ENCODE measurements at places on chromosomes 4 and X.

GRCh38 chrX:122546269-122546668 lies 637.8 kb upstream of the GRIA3 start:
- no peak for DNase-seq

- no peak for DNase-seq
Observed at GRCh38 chr4:57042711-57043169, 64.0 kb downstream of the POLR2B start.

DNA sequence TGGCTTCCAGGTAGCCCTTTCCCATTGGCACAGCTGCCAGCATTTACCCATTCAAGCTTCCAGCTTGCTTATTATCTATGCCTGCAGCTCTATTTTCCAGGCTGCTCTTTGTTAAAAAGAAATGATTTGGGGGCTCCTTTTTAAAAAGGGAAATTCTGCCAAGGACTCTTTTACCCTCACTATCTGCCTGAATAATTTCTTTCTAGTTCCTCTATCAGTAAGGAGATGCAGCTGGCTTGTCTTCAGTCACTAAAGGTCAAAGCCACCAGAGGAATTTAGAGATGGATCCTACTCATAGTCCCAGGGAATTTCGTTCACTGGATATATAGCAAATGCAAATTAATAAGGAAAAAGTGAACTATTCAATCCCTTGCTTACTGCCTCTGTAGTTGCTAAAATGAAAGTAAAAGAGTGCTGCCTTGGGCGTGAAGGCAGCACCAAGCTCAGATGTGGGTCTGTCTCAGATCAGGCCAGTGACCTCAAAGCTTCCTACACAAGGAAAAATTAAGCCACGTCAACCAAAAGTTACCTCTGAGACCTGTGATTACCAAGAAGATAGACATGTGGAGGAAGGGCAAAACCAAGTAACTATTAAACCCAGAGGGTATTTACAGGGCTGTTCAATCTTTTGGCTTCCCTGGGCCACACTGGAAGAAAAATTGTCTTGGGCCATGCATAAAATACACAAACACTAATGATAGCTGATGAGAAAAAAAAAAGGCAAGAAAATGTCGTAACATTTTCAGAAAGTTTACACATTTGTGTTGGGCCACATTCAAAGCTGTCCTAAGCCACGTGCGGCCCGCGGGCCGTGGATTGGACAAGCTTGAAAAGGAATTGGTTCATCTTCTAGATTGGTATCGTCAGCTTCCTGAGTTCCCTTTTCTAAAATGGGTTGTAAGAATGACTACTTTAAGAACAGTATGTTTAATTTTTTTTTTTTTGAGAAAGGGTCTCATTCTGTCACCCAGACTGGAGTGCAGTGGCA lies 5.3 kb downstream of the ARSF start:
- no peak for DNase-seq

DNA sequence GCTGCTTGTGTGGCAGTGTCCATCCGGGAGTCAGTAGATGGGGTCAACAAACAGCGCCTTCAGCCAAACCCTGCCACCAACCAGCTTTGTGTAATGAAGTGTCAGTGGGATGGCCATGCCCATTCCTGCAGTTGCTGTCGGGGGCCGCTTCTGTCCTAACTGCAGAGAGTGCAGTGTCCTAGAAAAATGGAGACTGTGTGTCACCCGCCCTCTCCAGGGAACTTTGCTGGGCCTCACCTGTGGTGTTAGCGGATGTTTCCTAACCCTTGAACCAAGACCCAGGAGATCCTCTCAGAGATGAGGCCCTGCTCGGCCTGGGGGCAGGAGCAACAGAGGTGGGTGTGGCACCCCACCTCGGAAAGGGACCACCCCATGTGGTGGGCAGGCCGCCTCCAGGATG lies 35.3 kb upstream of the HGFAC start:
- DNase-seq = no peak

DNA sequence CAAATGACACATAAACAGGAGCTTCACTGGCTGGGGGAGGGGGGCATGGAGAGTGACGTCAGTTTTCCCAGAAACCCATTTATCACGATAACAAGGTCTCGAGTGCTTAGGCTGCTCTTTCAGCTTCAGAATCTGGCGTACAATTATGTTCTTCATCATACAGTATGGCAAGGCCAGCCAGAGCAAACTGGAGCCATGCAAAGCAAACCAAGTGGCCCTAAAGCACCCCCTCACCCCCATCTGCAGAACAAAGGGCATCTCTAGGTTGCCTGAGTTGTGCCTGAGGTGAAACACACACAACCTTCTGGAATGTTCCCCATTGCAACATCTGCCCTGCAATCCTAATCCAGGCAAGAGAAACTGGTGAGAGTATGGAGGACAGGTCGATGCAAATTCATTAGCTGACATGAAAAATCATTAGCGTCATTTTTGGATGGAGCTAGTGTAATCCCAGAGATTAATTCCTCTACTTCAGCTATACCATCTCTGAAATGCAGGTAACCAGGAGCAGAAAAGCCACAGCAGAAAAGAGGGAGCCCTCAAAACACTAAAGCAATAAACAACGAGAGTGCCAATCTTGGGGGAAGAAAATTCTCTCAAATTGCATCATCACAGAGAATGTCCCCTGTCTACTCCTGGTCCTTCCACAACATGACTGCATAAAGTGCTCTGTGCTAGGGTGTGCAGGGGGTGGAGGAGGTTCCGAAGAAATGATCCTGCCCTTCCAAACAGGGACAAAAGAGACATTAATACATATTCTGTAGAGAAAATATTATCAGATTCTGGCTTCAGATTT lies 1.8 kb downstream of the SEPTIN6 start:
- peak; percentile 73 for DNase-seq

DNA sequence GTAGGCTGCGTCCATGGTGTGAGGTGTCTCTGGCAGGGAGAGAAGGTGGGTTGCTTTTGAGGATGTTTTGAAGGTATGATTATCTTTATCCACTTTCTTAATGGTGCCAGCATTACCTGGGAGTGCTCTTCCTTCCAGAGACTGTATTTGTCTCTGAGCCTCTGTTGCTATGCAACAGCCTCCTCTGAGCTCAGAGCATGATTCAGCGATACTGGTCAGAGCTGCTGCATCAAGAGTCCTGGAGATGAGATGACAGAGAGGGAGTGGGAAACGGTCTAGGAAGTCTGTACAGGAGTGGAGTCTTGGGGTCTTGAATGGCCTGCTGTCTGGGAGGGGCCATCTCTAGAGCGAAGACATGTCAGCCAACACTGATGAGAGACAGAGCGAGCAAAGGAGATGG lies 104.4 kb upstream of the RAB40AL start:
- DNase-seq = no peak

DNA sequence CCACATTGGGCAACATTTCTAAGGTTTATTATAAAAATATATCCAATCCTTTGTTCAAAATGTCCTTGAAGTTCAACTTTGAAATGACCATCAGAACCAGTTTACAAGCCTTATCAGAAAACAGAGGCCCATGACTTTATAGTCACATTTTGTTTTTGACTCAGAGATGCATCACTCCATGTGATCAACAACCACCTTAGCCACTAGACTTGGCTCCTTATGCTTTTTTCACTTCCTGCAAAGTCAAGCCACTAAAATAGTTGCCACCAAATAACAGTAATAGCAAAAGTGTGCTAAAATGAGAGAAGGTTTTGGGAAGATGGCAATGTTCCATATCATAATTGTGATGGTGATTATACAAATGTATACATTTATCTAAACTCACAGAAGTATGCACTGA lies 181.7 kb downstream of the MAML3 start:
- DNase-seq = no peak

DNA sequence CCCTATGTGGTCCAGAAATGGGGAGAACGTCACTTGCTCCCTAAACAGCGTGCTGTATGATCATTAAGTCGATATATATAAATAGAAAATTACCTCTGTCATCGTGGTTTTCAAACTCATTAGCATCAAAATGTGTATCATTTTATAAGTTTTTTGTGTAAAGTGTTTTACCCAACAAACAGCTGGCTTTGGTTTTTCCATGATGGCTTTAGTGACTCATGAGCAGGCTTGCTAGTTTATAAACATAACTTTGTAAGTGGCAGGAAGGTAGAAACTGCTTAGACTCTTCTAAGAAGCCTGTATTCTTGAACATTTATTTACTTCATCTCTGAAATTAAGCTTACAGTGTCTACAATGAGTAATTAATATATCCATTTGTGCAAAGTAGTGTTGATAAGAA lies 108.4 kb upstream of the DIPK2B start:
- DNase-seq = no peak

DNA sequence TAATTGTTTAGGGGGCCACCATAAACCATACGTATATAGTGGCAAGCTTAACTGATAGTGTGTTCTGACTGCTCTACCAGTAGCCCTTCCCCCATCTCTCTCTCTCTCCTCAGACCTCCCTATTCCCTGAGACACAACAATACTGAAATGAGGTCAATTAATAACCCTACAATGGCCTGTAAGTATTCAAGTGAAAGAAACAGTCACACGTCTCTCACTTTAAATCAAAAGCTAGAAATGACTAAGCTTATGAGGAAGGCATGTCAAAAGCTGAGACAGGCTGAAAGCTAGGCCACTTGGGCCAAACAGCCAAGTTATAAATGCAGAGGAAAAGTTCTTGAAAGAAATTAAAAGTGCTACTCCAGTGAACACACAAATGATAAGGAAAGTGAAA lies 78.0 kb downstream of the PRDM5 start:
- DNase-seq = no peak

- peak; percentile 5 for DNase-seq
Observed at GRCh38 chr4:123102897-123103471, 180.6 kb upstream of the NUDT6 start.

- no peak for DNase-seq
Observed at GRCh38 chrX:6644411-6644810, 109.5 kb upstream of the VCX3A start.

DNA sequence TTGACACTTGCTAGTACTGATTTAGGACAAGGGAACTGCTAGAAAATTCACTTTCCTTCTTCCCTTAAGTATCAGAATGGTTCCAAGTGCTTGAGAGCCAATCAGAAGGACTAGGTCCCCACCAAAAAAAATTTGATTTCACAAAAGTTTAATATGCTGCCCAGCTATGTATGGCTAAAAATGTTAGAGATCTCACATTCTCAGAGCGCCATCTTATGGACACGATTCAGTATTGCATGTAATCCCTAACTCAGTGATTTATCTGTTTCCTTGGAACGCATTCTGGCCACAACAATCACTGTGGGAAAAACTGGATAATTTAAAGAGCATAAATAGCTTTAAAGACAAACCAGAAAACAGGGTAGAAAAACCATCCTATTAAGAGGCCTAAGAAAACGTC lies 255.1 kb upstream of the GPC4 start:
- DNase-seq = peak; percentile 5

GRCh38 chr4:188282471-188283232 lies 143.4 kb downstream of the TRIML1 start:
- DNase-seq = no peak

DNA sequence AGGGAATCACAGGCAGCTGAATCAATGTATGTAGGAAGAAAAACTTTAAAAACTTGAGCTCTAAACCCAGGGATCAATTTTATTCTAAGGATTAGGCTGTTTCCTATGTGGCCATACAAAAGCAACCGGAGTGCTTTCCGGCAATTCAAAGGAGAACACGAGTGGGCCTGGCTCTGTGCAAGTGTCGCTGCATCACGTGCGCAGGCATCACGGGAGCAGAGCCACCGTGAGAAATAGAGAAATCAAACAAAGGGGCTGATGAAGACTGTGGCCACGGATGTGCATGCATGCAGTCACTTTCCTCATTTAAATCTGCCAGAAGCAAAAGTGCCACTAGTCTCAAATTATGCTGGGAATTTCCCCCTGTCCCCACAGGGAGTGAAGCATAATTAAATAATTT lies 196.9 kb downstream of the NSUN7 start:
- no peak for DNase-seq

- no peak for DNase-seq
Observed at GRCh38 chrX:45986971-45987370, 558.2 kb downstream of the ZNF674 start.
